ENCODE measurements at places on chromosomes 4 and X.

DNA sequence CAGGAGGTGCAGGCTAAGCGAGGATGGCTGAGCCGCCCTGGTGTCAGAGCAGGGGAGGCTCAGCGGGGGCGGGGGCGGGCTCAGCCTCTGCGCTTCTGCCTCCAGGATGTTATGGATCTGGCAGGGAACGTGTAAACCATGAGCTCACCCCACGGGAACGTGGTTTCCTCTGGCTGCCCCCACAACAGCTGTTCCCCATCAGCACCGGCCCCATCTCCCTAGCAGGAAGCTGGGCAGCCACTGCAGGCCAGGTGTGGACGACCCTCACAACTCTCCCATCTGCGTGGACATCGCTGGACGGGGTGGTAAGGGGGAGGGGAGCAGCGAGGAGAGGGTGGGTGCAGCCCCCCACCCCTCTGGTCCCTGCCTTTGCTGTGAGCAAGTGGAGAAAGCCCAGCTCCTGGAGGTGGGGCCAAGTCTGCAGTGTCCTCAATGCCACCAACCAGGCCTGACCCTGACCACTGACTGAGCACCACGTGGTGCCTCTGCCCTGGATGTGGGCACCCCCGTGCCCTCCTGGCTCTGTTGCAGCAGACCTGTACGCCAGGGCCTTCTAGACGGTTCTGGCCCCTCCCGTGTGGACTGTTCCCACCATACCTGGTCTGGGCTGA is 28.1 kb upstream of the SPON2 start:
- no peak for DNase-seq

- no peak for DNase-seq
These were observed 102.5 kb downstream of the CFAP299 start for GRCh38 chr4:80438016-80438415.

- DNase-seq: no peak
These were observed 242.9 kb downstream of the TECRL start for GRCh38 chr4:64166365-64166764.

- DNase-seq: no peak
These were observed 179.1 kb downstream of the GC start for GRCh38 chr4:71604785-71605184.

DNA sequence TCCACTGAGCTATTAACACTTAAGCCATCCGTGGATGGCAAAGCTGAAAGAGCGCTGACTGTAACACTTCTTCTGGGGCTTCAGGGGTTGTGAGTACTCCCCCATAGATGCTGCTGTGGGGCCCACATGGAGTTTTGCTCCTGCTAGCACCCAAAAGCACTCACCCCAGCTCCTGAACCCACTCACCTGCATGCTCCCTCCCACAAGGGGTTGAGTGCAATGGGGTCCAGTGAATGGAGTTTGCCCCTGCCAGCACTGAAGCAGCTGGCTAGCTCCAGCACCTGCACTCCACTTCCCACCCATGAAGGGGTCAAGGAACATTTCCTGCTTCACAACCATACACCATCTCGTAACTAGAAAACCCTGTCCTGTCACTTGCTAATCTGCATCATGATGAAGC is 78.9 kb downstream of the IL21 start:
- no peak for DNase-seq

GRCh38 chrX:28876408-28876807 is 289.2 kb downstream of the IL1RAPL1 start:
- DNase-seq: no peak

GRCh38 chr4:154719087-154719486 is 24.7 kb upstream of the LRAT start:
- no peak for DNase-seq

DNA sequence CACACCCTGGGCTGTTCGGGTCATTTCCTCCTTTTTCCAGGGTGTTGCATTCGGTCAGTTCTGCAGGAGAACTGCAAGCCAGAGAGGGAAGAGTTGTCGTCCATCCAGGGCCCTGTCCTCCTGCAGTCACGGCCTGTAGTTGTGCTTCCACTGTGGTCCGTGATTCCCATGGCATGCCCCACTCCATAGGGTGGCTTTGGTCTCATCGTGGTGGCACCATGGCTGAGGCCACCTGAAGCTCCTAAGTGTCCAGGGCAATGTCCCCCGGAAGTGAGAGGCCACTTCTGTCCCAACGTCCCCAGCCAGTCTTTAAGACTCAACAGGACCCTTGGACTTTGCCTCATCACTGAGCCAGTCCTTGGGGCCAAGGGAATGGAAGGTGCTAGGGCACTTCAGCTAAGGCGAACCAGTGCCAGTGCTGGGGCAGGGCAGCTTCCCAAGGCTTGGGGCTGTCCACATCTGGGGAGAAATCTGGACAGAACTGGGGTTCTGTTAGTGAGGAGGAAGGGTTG is 83.7 kb downstream of the HTRA3 start:
- no peak for DNase-seq

- no peak for DNase-seq
These were observed 57.9 kb upstream of the TEX13D start for GRCh38 chrX:124274438-124275181.

GRCh38 chr4:185235843-185236503 is 26.6 kb downstream of the SNX25 start:
- DNase-seq: no peak

DNA sequence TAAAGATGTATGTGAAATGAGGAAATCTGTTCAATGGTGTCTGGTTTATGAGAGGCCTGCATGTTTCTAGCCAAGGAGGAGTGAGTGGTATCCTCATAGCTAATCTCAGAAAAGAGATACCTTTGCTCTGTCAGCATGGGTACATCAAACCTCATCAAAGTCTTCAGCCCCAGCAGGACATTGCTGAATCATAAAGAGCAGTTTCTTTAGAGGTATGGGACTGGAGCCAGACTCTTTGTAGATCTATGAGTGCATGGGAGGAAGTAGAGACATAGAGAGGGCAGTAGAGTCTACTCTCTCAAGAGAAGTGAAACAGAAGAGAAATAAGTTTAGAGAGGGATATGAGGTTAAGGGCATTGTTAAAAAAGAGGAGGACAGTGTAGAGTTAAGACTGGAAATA is 1950.9 kb downstream of the ARAP2 start:
- DNase-seq: no peak

DNA sequence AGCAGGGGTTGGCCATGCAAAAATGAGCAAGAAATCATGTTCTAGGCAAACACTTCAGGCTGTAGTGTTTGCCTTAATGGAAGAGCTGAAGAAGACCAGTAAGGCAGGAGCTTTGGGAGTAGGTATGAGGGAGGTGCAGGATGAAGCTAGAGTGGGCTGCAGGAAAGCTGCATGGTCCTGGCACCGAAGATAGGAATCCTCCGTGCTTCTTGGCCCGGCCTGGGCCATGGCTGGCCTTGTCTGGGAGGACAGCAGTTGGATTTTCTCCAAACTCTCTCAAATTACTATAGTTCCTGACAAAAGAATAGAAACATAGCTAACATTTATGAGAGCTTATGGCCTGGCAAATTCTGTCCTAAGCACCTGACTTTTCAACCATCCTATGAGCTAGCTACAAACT is 116.5 kb downstream of the UCHL1 start:
- no peak for DNase-seq

- no peak for DNase-seq
These were observed 127.9 kb upstream of the PPP3CA start for GRCh38 chr4:101475246-101475645.

GRCh38 chrX:119573840-119574393 is 446 bp upstream of the UBE2A start:
- DNase-seq: peak; percentile 3

GRCh38 chr4:81512757-81513501 is 41.2 kb upstream of the RASGEF1B start:
- no peak for DNase-seq

- no peak for DNase-seq
These were observed 68.4 kb upstream of the BMPR1B start for GRCh38 chr4:94689155-94689860.

DNA sequence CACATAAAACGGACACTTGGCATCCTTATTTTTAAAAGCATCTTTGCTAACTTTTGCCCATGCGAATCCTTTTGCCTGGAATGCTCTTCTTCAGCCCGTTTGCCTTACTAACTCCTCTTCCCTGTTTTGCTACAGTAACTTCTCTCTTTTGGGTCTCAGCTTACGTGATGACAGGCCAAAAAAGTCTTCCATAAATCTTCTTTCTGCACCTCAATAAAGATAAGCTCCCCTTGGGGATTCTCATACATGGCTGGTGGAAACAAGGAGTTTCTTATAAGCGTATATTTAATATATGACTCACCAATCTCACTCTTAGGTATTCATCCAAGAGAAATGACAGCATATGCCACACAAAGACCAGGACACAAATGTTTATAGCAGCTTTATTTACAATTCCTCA is 192.7 kb downstream of the RCHY1 start:
- no peak for DNase-seq

- no peak for DNase-seq
These were observed 5.0 kb upstream of the NSD2 start for GRCh38 chr4:1866189-1866661.

DNA sequence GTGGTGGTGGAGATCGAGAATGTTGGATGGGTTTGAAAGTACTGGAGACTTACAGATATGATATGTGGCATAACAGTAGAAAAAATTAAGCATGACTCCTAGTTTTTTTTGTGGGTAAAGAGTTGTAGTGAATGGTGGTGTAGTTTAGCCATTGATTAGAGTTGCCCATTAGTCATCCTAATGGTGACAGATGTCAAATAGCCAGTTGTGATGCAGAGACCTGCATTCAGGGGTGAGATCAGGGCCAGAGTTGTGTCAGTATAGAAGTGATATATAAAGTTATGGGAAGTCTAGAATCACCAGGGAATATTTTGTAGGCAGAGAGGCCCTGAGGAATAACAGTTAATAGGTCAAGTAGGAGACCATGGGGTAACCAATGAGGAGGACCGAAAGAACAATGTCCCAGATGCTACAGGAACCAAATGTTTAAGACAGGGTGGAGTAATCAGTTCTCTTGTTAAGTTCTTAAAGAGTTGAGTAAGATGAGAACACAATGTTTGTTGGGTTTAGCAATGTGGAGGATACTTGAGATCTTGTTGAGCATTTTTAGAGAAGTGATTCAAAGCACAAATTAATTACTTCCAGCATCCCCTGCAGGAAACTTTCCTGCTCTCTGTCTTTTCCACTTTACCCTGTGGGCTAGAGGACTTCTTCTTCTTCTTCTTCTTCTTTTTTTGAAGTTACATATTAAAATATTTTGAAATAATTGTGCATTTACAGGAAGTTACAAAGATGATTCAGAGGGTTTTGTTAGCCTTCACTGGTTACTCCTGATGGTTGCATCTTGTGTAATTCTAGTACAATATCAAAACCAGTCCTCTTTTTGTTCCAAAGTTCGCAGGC is 13.3 kb downstream of the SGMS2 start:
- no peak for DNase-seq

GRCh38 chr4:16820329-16820728 is 78.1 kb downstream of the LDB2 start:
- DNase-seq: peak; percentile 40

Data from endothelial cell (in vitro differentiated cells).